A549 treated with Mapracorat at 1 μM for 4 hours (cell line): ENCODE measurements at places on chromosomes 12 and 14. TPM values are rescaled to one million over a fixed set of nuclear protein-coding genes. Genes with fewer than 3 reads are reported as not detected.

The LIMA1 gene
- total RNA-seq, result 5.2 to 7.8 TPM (median 6.2 TPM) in 5 replicates

The OR4K1 gene
- total RNA-seq, result not detected in 5 replicates

The ENDOU gene
- not detected in 5 replicates for total RNA-seq

The SERPINA1 gene
- total RNA-seq, result 0.80 to 1.8 TPM (median 1.1 TPM) in 5 replicates

The FBRSL1 gene
- total RNA-seq, result 70.8 to 104 TPM (median 90.5 TPM) in 5 replicates

The KRT72 gene
- not detected in 5 replicates for total RNA-seq

The GPR84 gene
- total RNA-seq, result 0.09 to 0.15 TPM in 2 of 5 replicates, not detected in the others

The GPRC5A gene
- total RNA-seq, result 222 to 371 TPM (median 313 TPM) in 5 replicates

The GRIN2B gene
- 3.6 to 4.6 TPM (median 4.2 TPM) in 5 replicates for total RNA-seq

The BMAL2 gene
- total RNA-seq, result 13.8 to 17.8 TPM (median 16.1 TPM) in 5 replicates

The GLIPR1 gene
- total RNA-seq, result 24.6 to 33.6 TPM (median 28.0 TPM) in 5 replicates

The ACTN1 gene
- 179 to 208 TPM (median 192 TPM) in 5 replicates for total RNA-seq

The KRT83 gene
- 2.4 to 6.6 TPM (median 6.0 TPM) in 5 replicates for total RNA-seq

The SMCO3 gene
- total RNA-seq, result 0.08 to 0.10 TPM in 2 of 5 replicates, not detected in the others

The CLEC4C gene
- not detected in 5 replicates for total RNA-seq

The PIGH gene
- 14.5 to 22.5 TPM (median 18.1 TPM) in 5 replicates for total RNA-seq

The CLEC7A gene
- total RNA-seq, result not detected in 5 replicates

The LTB4R gene
- 4.4 to 7.8 TPM (median 5.9 TPM) in 5 replicates for total RNA-seq

The FOS gene
- total RNA-seq, result 8.7 to 13.1 TPM (median 11.4 TPM) in 5 replicates

The BLOC1S1 gene
- 129 to 155 TPM (median 147 TPM) in 5 replicates for total RNA-seq

The MMP17 gene
- 6.6 to 12.6 TPM (median 10.1 TPM) in 5 replicates for total RNA-seq

The TOMM20L gene
- total RNA-seq, result not detected in 5 replicates
